Non-pigmented ciliary epithelial cell (primary cell): ENCODE measurements at places on chromosomes 2 and 18.

GRCh38 chr2:177187631-177188312 lies 24.8 kb upstream of the HNRNPA3 start:
- no peak for DNase-seq

DNA sequence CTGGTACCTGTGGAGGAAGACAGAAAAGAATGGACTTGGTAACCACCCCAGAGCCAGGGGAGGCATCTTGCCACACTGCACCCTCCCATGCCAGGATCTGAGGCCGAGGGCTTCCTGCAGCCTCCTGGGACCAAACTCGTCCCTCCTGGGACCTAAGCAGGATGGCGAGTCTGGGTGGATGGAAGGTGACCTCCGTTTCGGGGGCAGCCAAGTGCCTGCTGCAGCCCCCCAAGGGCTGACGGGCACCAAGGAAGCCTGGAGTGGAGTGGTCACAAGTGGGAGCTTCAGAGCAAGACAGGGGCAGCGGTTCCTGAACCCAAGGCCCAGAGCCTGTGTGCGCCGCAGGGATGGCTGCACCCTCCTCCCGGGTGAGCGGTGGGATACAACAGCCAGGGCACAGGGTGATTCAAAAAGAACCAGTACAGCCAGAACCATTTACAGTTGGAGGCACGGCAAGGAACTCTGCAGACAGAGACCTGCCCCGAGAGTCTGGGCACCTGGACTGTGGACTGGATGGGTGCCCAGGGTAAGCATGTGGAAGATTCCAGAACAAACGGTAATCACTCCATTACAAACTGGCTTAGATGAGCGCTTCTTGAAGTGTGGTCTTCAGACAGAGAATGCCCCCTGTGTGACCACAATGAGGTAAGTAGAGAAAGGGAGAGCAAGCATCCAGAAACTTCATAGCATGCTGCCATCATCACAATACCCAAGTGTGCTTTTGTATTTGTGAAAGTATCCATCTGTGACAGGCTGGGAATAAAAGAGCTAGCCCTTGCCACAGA lies 12.1 kb downstream of the HS1BP3 start:
- DNase-seq, result no peak

DNA sequence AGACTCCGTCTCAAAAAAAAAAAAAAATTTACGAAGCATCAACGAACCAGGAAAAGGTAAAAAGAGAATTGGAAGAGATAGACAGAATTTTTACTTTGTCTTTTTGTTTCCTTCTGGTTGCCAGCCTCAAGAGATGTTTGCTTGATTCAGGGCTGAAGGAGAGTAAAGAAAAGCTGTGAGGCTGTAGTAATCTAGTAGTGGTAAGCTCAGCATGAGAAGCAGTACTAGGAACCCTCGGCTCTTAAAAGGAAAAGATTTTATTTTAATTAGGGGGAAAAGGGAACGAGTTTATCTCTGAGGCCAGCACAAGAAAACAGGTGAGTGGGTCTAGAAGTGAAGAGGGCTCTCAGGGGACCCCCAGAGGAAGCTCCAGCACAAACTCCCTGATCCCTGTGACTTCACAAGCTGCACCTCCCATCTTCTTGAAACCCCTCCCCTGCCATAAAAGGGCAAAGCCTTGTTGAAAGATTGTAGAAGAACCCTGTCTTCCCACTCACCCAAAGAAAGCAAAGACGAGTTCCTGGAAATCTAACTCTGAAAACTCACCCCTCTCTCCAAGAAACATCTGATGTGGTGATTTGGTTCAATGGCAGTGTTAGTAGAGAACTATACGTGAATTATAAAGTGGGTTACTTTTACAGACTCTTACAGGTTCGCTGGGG lies 8.6 kb downstream of the RBMS1 start:
- no peak for DNase-seq

DNA sequence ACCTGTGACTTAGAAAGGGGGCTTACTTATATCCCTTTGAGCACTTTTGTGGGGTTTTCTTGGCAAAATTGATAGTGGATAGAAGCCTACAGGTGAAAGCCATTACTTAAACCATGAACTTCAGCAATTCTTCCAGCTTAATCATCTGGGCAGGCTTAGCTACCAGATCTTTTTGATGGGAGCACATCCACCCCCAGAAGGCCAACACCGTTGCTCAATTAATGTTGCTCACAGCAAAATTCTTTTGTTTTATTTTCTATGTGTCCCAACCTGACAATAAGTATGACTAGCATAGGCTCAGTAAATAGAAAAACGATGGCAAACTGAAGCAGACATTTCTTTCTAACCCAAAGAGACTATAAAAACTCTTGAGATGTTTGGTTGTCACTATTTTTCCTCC lies 269.4 kb upstream of the TCF4 start:
- no peak for DNase-seq

- DNase-seq, result no peak
Observed at GRCh38 chr2:112087346-112088020, 32.4 kb downstream of the TMEM87B start.

GRCh38 chr2:52572469-52572894 lies 1195.1 kb upstream of the CHAC2 start:
- no peak for DNase-seq

DNA sequence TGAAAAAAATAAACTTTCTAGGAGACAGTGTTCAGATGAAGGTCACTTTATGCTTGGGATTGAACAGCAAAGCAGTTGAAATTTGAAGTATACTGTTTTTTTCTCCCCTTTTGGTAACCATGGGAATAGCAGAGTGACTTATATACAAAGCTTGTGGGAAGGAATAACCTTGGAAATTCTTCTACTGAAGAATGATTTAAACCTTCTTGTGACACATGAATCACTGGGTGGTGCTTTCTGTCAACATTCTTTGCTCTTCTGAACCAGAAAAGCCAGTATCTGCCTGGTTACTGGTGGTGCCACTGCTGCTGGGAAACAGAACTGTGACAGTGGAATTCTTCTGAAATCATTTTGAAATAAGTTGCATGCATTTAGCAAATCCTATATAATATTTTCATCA lies 39.4 kb upstream of the RND3 start:
- DNase-seq, result peak; percentile 94

DNA sequence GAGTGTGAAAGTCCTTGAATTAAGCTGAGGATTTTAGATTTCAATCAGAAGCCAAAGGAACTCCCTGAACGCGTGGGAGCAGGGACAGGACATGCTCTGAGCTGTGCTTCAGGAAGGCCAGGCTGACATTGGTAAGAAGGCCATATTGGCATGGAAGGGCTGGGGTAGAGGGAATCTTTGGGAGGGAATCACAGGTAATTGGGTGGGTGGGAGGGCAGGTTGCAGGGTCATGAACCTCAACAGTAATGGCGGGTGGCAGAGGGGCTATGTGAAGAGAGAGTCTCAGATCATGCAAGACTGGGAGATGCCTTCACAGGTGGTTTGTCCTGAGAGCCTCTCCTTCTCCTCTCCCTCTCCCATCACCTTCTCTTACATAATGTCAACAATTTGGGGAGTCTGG lies 18.6 kb upstream of the CELF4 start:
- no peak for DNase-seq

GRCh38 chr18:22604986-22605421 lies 187.3 kb upstream of the CTAGE1 start:
- no peak for DNase-seq

DNA sequence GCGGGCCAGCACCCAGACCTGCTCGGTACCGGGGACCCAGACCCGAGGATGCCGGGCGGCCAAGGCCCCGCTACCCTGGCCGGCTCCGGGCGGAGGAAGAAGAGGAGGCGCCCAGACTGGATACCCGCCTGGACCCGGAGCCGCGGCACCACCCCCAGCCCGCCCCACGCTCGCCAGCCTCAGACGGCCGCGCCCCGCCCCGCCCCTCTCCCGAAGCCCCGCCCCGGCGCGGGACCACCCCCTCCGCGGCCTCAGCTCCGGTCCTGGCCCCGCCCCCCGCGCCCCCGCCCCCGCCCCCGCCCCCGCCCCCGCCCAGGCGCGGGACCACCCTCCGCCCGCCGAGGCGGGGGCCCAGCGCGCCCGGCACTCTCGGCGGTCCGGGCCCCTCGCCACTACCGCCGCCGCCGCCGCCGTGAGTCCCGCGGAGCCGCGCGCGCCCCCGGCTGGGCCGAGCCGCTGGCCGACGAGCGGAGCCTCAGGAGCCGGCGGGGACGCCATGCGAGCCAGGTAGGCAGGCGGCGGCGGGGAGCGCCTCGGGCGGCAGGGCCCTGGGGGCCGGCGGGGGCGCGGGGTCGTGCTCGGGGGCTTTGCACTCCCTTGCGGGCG lies at the start of gene SH3BP4:
TSS of gene SH3BP4 (plus strand) at position 354 of the 606 bp plus-strand sequence. CDS start 82,986 bp downstream, outside the sequence.
- no peak for DNase-seq

- no peak for DNase-seq
Observed at GRCh38 chr2:216188956-216189355, 79.8 kb downstream of the XRCC5 start.

GRCh38 chr2:36918307-36918706 lies 48.0 kb downstream of the STRN start:
- no peak for DNase-seq

DNA sequence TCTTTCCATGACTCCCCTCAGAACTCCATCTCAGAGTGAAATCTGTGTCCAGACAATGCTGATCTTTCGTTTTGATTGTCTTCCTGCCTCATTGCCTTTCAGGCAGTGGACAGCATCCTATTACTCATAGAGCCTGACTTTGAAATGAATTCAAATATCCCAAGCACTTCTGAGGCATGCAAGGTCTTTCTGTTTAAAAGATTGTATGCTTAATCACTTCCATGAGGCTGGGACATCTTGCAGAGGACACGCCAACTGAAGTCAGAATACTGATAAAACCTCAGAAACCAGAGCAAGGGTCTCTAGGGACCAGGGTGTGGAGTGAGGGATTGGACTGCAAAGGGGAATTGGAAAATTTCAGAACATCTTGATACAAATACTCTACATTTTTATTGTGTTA lies 836.5 kb upstream of the ID2 start:
- no peak for DNase-seq

DNA sequence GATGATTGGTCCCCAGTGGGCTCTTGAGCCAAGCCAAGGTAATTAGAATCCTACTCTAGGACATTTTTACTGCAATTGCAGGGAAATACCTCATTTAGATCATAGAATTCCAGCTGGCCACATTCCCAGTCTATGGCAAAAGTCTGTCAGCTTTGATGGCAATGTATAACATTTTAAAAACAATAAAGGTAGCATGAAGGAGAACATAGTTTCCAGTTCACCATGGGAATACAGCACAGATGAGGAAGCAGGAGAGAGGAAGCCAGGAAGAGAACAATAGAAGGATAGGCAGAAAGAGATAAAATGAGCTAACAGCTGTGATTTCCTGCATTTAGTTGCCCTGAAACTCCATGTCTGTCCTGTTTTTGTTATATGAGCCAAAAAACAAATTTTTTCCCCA lies 897.3 kb upstream of the DDX18 start:
- DNase-seq, result no peak

- no peak for DNase-seq
Observed at GRCh38 chr18:76721207-76721996, 101.0 kb upstream of the ZNF236 start.

DNA sequence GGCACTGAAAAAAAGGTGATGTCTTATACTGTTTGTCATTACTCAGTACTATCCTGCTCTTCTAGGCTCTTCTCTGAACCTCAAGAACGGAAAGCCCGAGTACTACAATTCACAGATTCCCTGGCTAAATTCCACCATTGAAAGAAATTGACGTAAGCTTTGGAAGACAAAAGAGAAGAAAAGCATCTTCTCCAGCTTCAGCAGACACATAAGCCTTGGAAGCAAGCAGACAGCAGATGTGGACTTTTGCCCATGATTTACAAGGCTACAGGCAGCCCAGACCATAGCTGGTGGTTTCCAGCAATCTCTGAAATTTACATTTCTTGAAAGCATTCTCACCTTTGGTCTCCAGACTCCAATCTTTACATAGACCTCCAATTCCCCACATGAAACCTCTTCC lies 289.0 kb downstream of the C1D start:
- no peak for DNase-seq

DNA sequence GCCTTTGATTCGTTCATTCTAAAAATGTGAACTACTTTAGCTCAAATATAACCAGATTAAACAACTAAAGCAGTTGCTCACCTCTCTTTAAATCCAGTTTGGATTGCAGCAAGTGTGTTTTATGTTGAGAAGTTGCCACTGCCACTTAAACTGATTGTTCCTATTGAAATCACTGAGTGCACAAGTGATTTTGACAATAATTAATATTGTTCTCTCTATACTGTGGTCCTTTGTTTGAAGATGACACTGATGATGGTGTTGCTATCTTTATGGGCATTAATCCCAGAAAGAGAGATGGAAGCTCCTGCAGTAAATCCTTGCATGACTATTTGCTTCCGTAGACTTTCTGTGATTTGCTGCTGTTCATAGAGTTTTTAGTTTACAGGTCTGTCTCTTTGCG lies 251.4 kb upstream of the ZEB2 start:
- DNase-seq, result no peak
